ENCODE measurements at places on chromosomes 2 and 18.

DNA sequence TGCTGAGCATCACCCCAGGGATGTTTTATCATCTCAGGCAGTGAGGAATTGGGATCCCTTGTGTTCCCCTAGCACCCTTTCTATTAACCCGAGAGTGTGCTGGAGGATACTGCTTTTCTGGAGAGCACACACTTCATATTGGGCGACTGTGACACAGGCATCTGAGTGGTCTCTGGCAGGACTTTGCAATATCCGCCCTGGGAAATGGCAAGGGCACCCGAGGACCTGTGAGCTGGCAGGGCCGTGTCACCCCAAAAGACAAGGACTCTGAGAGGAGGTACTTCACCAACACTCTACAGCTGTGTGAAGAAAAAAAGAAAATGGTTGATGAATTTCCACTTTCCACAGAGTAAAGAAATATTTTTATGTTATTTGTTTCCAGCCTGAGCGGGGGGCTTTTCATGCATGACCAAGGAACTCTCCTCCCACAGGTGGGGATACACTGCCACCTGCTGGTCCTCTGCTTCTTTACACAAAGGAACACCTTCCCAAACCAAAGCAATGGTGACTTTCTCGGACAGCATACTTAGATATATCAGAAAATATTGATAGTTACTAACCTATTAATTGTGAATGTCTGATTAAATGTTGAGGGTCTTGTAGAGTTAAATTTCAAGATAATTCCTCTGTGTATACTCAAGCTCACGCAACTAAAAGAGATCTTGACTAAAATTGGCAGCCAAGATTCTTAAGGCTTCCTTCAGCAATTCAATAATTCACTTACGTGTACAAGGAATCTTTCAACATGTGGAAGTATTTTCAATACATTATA is 45.9 kb upstream of the REG3G start:
- DNase-seq, result no peak

DNA sequence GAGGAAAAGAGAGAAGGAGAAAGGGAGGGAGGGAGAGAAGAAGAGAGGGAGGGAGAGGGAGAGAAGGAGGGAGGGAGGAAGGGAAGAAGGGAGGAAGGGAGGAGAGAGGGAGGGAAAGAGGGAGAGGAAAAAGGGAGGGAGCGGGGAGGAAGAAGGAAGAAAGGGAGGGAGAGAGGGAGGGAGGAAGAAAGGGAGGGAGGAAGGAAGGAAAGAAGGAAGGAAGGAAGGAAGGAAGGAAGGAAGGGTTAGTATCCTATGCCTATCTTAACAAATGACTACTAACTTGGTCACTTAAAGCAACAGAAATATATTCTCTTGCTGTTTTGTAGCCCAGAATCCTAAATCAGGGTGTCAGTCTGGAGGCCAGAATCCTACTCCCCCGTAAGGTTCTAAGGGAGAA is 52.1 kb downstream of the CMPK2 start:
- no peak for DNase-seq

DNA sequence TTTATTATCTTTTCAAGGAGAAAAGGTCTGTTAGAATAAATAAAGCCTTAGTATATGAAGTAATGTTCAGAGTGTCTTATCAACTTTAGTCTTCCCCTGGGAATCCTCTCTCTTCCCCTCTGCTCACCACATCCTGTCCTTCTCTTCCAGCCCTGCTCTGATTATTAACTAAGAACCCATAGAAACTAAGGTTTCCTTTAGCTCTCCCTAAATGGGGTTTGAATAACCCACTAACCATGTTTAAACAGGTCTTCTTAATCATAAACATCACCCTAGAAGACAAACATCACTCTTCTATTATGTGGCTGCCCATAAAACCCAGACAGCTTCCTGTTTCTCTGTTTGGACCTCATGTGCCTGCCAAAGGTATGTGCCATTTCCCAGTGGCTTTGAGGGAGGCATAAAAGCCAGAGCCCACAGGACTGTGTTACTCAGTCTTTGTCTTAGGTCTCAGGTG is 50.1 kb downstream of the SLC14A1 start:
- DNase-seq, result no peak

DNA sequence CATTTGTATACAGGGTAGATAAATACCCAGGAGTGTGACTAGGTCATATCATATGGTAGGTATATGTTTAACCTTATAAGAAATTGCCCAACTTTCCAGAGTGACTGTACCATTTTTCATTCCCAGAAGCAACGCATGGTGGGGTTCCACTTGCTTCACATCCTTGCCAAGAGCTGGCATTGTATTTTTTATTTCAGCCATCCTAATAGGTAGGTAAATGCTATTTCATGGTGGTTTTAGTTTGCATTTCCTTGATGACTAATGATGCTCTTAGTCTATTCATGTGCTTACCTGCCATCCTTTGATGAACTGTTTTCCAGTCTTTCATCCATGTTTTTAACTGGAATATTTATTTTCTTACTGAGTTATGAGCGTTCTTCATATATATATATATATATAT is 51.9 kb downstream of the MAP4K3 start:
- DNase-seq, result no peak

- DNase-seq, result no peak
These were observed 15.4 kb upstream of the RMC1 start for GRCh38 chr18:23487738-23488570.

DNA sequence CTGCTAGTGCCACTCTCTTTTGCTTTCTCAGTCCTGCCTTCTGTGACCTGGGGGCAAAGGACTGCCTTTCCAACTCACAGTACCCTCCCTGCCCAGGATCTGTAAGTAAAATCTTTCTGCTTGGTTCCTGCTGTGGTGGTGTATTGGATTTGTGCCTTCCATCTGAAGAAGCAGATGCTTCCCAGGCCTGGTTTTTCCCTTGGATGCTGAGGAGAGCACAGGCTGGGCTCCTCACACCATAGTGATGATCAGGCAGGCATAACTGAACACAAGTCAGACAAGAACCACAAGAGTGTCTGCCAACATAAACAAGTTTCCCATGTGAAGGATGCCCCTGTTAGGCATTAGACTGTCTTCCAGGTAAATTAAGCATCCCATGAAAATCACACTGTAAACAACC is 121.3 kb upstream of the NRXN1 start:
- DNase-seq, result no peak

DNA sequence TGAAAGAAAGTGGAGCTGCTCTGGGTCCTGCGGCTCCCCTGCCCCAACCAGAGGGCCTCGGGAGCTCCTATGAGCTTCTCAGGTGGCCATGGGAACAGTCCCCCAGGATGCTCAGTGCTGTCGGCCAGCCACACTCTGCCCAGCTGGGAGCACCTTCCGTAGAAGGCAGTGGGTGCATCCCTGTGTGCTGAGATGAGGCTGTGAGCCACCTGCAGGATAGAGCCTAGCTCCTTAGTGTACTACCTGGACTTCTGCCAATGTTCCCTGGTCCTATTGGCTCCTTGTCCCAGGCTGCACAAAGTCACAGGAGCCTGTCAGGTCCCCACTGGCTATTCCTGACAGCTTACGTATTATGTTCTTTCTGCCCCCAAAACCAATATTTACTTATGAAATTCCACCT is 16.1 kb downstream of the PRELID3A start:
- no peak for DNase-seq

DNA sequence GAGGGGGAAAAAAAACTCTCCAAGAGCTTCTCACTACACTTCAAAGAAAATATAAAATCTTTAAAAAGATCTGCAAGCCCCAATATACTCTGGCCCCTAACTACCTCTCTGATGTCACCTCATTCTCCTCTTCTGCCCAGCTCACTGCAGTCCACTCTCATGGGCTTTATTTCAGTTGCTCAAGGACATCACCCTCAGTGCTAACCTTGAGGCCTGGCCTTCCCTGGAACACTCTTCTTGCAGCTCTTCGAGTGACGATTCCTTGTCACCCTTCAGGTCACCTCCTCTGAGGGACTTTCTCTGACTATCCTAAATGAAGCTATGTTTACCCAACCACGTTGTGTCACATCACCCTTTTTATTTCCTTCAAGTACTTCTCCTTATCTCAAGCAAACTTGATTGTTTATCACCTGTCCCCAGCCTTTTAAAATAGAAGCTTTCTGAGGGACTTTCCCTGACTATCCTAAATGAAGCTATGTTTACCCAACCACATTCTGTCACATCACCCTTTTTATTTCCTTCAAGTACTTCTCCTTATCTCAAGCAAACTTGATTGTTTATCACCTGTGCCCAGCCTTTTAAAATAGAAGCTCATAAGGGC is 10.4 kb downstream of the RTTN start:
- no peak for DNase-seq

DNA sequence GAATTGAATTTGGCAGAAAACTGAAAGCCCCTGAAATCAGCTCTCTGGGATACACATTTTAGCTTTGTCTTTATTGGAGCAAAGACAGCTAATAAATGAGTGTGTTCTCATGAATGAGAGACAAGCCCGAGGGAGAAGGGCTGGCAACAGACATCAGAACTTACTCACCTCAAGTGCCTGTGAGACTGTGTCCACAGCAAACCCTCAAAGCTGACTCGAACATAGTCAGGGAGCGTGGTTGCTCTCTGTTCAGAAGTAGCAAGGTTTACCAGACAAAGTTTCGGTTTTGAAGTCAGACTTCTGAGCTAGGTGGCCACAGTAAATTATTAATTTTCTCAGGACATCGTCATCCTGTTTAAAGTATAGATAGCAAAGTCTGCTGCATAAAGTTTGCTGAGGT is 207.9 kb downstream of the CMPK2 start:
- DNase-seq, result no peak

DNA sequence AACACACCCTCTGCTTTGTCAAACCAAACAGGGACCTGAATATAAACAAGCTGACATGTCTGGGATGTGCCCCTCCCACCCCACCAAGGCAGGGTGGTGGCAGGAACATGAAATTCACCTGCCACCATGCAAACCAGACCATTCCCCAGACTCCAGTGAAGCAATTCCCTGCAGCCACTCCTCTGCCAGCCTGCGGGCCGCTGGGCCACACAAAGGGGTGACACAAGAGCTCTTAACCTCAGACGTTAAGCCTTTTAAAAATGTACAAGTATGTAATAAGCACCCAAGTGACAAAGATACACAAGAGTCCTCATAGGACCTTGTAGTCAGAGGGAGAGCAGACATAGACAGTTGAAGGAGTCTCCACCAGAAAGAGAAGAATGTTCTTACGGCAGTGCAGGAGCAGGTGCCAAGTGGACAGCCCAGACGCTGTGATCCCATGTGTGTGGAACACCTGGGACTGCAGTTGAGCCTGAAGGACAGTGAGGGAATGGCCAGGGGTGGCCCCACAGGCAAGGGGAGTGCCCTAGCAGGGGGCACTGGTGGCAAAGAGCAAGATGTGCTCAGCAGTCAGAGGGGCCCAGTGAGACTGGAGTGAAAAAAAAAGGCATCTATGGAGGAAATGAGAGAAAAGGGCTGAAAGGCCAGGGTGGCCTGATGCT is 36.9 kb downstream of the CRACDL start:
- DNase-seq, result no peak

DNA sequence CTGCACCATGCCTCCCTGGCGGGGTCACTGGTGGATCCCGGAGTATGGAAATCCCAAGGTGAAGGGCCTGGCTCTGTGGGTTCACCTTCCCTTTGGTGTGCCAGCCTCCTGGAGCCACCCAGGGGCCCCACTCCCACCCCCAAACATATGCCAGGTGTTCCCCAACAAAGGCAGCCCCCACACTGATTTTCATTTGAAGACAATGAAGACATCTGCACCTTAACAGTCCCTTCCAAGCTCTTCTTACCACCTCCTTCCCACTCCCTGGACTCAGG is 11.7 kb downstream of the BIN1 start:
- no peak for DNase-seq
